ENCODE measurements at places on chromosomes 13 and 19.

DNA sequence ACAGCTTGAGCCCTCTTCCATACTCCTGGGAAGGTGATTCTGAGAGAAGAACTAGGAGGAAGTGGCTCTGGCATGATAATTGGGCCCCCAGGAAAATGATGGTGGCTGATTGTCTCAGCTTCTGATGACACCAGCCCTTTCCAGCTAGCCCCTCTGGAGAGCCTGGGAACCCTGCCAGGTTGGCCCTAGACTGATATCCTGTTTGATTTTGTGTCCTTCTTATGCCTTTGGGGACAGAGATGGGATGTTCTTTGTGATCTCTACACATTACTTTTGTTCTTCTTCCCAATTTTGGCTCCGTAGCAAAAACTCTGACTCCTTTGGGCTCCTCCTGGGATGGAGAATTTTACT, 39.7 kb downstream of the ERICH6B start:
- DNase-seq = no peak

GRCh38 chr19:47023448-47023794, 3.8 kb downstream of the NPAS1 start:
- no peak for DNase-seq

- no peak for DNase-seq
These were observed 788.3 kb upstream of the SLITRK5 start for GRCh38 chr13:86882835-86883234.

DNA sequence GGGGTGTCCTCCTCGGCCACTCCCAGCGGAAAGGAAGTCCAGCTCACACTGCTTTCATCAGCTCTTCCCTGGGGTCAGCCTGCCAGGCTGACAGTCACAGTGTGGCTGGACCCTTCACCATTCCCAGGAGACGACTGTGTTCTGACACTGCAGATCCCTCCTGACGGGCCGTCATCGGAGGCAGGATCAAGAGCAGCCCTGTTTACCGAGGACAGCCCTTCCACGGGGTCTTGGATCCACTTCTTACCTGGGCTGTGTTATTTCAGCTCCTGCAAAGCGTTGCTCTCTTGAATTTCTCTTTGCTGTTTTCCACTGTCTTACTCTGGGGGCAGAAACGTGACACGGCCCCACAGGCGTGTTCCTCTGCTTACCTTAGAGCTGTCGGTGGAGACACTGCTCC, 149.9 kb upstream of the SOX1 start:
- DNase-seq = no peak
